ENCODE measurements at places on chromosomes 7 and 10.
A peak's percentile ranks its signal among the peaks of the same experiment; 100 is the strongest.

GRCh38 chr10:124703778-124704427, 40.3 kb downstream of the FAM53B start:
- DNase-seq: no peak

DNA sequence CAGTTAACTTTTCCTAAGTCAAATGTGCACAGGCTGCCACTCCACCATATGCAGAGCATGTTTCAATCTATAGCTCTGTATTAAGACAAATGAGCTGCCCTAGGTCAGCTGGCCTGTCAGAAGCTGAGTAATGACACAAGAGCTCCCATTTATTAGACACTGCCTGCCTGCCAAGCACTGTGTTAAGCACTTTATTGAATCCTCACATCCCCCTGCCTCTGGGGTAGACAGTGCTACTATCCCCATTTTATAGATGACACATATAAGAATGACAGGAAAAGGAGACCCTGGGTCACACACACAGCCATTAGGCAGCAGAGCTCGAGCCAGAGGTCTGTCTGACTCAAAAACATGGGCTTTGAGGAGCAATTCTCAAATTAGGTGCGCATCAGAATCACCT, 179.8 kb upstream of the PDE1C start:
- DNase-seq: no peak

DNA sequence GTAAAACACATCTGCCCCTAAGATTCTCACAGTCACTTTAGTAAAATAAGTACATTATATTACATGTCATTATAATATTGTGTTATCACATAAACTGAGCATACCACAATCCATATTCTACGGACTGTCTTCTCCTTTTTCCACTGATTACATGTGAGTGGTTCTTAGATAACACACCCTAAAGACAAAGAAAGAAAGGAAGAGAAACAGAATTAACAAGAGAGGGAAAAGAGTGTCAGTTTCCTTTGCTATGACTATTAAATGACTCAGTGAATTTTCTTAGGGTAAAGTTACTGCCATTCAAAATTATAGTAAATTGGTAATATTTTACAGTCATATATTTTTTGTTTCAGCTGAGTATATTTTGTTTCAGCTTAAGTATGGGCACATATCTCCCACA, 268.3 kb downstream of the TWIST1 start:
- no peak for DNase-seq

GRCh38 chr10:133131734-133132472, 28.1 kb upstream of the KNDC1 start:
- no peak for DNase-seq

DNA sequence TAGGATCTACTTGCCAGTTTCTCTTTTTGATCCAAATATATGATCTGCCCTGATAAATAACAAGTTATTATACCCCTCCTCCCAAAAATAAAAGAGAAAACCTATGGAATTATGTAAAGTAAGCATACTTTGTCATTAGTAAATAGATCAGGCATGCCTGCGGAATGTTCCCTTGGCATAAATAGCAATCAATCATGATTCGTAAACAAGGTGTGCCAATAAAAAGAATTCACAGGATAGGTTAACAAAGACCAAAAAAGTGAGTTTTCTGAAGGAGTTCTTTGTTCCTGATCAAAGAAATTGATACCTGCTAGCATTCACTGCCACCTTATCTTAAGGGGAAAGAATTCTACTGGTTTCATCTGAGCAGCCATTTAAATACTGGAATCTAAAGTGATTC, 11.9 kb downstream of the ITGB1 start:
- no peak for DNase-seq

GRCh38 chr7:142174441-142174840, 62.9 kb downstream of the MGAM2 start:
- no peak for DNase-seq

DNA sequence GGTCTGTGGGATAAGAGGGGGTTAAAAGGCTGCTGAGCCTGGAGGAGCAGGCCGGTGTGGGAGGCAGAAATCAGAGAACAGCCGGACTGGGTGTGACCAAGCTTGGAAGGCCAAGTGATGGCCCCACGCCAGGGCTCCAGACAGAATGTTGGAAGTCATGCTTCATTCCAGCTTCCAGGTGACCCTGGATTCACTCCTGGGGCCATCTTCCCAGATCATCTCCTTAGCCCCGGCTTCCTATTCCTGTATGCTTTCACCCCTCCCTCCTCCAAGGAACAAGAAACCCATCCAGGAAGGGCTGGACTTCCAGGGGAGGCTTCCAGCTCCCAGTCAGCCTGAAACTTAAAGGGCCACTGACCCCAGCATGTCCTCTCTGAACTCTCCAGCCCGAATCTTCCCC, 1.0 kb downstream of the INMT start:
- no peak for DNase-seq

DNA sequence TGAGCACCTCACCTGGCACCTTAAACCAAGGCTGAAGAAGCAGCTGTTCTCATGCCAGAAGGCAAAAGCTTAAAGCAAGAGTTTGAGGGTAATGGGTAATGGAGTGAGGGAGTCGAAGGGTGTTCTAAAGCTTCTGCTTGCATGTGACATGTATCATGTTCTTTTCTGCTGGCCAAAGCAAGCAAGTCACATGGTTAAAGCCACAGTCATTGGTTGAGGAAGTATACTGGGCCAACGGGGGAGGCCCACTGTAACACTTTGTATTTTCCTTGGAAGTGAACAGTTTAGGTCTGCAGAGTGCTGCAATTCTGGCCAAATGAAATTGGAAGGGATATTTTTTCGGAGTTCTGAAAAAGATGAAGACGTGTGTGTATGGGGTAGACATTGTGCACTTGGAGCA, 75.7 kb downstream of the REEP3 start:
- no peak for DNase-seq

DNA sequence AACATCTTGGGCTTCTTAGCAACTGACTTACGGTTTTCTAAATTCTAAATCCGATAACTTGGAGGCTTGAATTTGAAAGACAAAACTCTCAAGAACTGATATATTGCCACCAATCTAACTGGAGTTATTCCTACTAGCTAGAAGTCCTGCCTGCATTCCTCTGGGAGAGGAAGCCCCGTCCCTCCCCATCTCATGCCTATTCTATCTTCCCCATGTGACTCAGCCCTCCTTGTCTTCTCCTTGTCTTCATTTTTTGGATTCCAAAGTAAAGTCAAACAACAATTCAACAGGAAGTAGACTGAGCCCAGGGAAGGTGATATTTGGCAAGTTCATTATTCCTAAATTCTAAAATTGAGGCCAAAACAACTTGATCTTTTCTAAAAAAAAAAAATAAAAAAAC, 587.7 kb downstream of the KCNMA1 start:
- no peak for DNase-seq

GRCh38 chr10:7767209-7767608, 20.6 kb downstream of the KIN start:
- DNase-seq: no peak

DNA sequence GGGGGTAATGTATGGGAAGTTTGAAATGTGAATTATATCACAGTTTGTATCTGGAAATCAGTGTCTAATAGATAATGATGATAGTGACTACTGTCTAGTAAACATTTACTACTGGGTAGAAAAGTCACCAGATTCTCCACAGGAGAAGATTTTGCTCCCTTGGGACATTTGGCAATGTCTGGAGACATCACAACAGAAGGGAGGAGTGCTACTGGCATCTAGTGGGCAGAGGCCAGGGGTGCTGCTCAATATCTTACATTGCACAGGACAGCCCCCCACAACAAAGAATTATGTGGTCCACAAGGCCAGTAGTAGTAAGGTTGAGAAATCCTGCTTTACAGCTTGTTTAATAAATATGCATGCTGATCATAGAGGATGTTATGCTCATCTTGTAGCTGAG, 92.3 kb upstream of the PRPS1L1 start:
- no peak for DNase-seq

GRCh38 chr10:103666087-103666761, 172.7 kb downstream of the NEURL1 start:
- peak; percentile 48 for DNase-seq

GRCh38 chr10:112951359-112952281, 1.6 kb downstream of the TCF7L2 start:
- peak; percentile 87 for DNase-seq

DNA sequence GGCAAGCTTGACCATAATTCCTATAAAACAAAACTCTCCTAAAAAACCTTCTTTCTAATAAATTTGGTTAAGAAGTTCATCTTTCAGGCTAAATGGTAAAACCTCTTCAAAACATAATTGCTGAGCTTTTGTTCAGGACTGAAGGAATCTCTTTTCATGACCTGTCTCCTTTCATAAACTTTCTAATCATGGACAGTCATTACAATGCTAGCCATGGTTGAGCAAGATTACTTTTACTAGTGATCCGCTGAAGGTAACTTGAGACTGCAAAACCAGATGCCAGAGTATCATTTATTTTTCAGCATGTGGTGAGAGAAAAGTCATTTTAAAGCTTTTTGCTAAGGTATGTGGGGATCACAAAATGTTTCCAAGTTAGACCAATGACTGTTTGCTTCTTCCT, 186.4 kb upstream of the RHOBTB1 start:
- no peak for DNase-seq

DNA sequence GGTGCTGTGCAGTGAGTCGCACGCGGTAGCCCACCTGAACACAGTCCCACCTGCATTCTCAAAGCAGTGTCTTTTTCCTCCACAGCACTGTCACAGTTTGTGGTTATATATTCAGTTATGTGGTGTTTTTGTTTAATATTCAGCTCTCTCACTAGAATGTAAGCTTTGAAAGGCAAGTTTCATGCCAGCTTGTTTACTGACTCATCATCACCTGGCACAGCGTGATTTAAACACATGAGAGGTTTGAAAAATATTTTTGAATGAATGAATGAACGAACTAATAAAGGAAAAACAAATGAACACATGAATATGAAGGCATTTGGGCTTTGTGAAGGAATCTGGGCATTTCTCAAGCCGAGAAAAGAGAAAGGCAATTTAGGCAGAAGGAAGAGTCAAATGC, 51.9 kb upstream of the TM9SF3 start:
- no peak for DNase-seq

GRCh38 chr10:113932854-113933253, 78.4 kb downstream of the NHLRC2 start:
- DNase-seq: no peak

- no peak for DNase-seq
These were observed 302.8 kb upstream of the AOAH start for GRCh38 chr7:37027104-37027503.

DNA sequence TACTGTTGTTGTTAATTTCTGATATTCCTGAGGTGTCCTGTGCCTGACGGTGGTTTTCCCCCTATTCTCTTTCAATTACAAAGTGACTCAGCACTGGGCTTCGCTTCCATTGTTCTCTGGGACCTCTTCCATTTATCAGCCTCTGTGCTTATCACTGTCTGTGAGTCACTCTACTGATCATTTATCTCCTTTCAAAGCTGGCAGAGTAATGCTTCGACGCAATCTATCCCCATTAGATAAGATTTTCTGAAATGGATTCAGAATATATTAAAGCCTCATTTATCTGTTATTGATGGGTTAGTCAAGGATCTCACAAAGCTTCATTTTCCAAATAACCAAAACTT, 679.2 kb downstream of the SDK1 start:
- DNase-seq: no peak

- no peak for DNase-seq
These were observed 56.8 kb downstream of the ZRANB1 start for GRCh38 chr10:124998624-124999291.

- DNase-seq: no peak
These were observed 11.0 kb downstream of the MAPK8 start for GRCh38 chr10:48317321-48317990.

GRCh38 chr10:77177589-77177988, 460.0 kb downstream of the KCNMA1 start:
- no peak for DNase-seq

DNA sequence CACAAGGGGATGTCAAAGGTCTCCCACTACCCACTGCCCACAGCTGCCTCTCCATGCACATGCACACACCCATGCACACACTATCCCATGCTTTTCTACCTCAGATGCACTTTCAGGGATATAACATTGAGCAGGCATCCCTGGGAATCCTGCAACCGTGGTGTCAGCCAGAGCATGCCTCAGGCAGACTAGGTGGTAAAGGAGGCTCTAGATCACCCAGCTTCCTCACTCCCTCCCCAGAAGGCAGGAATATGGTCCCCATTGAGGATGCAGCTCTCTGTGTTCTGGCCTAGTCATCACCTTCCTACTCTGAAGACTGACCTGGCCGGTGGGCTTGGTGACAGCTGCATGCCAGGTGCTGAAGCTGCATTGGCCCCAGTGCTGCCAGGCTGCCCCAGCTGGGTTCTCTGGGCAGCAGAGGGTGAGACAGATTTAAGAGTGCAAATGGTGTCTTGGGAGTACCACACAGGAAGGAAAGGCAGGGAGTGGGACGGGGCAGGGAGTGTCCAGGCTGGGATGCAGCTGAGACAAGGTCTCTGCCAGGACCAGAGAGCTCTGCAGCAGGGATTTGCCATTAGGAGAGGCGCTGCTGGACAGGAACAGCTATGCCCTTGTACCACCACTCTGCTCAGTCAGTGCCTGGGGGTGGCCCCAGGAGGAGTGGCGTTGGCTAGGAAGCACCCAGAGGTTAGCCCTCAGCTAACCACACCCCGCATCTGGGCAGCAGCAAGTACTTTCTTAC, 53.4 kb upstream of the GDF10 start:
- DNase-seq: no peak

DNA sequence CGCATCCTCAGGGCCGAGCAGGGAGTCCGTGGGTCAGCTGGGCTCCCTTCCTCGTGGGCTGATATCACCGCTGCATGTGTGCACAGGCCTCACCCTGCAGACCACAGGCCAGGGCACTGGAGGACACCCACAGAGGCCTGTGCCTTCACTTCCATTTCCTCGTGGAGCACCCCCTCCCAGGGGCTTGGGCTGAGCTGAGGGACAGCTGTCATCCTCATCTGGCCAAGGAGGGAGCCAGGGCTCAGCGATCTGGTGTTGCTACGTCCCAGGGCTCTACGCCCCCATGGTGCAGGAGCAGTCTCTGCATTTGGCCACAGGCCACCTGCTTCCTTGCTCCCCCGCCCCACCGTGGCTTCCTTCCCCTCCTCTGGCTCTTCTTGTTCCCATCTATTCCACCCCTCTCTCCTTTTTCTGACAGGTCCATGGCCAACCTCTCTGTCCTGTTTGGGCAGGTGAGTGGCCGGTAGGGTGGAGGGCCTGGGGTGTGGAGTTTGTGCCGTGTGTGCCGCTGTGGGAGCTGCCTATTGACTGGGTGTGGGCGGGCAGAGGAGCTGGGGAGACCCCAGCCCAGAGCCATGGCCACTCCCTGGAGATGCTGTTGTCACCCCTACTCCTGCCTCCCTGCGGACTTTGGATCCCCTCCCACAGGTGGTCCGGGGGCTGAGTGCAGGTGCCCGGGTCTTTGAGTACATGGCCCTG, 8.3 kb upstream of the ASIC3 start:
- DNase-seq: peak; percentile 58

GRCh38 chr7:96322847-96323461, 1.1 kb upstream of the SLC25A13 start:
- no peak for DNase-seq

DNA sequence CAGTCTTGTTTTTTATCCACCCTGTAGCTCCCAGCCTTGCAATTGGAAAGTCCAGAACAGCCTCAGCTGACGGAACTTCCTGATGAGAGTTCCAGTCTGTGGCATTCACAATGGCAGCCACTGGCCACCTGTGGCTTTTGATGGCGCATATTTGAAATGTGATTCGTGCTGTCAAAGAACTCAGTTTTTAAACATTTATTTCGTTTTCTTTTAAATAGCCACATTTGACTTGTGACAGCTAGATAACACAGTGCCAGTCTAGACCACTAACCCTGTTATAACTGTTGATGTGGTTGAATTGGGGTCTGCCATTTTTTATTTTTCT, 97.3 kb downstream of the INPP5A start:
- no peak for DNase-seq
